Chondrocyte (in vitro differentiated cells): ENCODE measurements at places on chromosomes 3 and 15. TPM values are rescaled to one million over a fixed set of nuclear protein-coding genes. Genes with fewer than 3 reads are reported as not detected.

NEK11 gene
- total RNA-seq = 4.4 to 7.5 TPM (median 5.9 TPM) in 3 replicates

GRCh38 chr3:133991209-133991608, 38.5 kb downstream of the SLCO2A1 start:
- no peak for DNase-seq
- peaks cover 21% of the 10 kb centered on the region for H3K4me1 ChIP-seq
- H3K27me3 ChIP-seq = peaks cover 4% of the 10 kb centered on the region
- no peak overlapping the region for H3K4me3 ChIP-seq
- H3K27ac ChIP-seq = no peak overlapping the region

PPCDC gene
- 7.3 to 12.9 TPM (median 8.7 TPM) in 3 replicates for total RNA-seq

DNA sequence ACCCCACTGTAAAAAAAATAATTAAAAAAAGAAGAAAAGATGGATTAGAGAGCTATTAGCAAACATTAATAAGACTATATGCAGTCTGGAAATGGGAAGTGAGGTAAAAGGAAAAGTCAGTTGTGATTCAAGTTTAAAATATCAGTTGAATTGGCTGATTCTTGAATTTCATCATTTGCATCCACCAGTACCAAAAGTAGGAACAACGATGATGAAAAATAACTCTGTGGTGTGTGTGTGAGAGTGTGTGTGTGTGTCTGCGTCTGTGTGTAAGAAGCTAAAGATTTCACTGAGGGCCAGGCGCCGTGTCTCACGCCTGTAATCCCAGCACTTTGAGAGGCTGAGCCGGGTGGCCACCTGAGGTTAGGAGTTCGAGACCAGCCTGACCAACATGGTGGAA, 56.0 kb upstream of the SLC4A7 start:
- H3K27ac ChIP-seq = no peak overlapping the region
- no peaks in the 10 kb centered on the region for H3K27me3 ChIP-seq
- no peak for DNase-seq
- no peak overlapping the region for H3K4me3 ChIP-seq
- H3K36me3 ChIP-seq = no peaks in the 10 kb centered on the region
- peaks cover 23% of the 10 kb centered on the region for H3K4me1 ChIP-seq

GRCh38 chr3:77259694-77260093, 219.8 kb downstream of the ROBO2 start:
- no peak for DNase-seq
- H3K4me1 ChIP-seq = no peaks in the 10 kb centered on the region
- H3K27ac ChIP-seq = no peak overlapping the region
- H3K36me3 ChIP-seq = peaks cover 5% of the 10 kb centered on the region

ACAD9 gene
- 33.3 to 45.7 TPM (median 33.9 TPM) in 3 replicates for total RNA-seq

GRCh38 chr15:92670621-92671020, 15.0 kb upstream of the FAM174B start:
- no peak overlapping the region for H3K27ac ChIP-seq
- DNase-seq = no peak
- H3K4me3 ChIP-seq = no peak overlapping the region

DNA sequence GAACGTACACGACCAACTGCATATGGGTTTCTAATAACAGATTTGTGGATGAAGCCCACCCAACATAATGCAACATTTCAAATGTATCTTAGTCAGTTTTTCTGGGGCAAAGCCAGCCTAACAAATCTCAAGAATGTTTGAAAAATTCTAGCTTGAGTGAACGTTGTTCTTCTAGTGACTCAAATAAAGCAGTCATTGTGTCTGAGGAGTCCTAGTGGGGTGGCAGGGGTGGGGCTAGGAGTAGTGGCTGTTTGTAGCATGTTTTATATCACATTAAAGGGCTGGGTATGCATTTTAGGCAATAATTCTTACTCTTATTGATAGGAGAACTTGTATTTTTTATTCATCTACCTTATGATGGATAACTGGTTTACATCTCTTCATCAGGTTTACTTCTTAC, 6.0 kb downstream of the B3GNT5 start:
- DNase-seq = no peak
- H3K27me3 ChIP-seq = no peaks in the 10 kb centered on the region
- peaks cover 53% of the 10 kb centered on the region for H3K4me1 ChIP-seq
- H3K36me3 ChIP-seq = no peaks in the 10 kb centered on the region
- H3K4me3 ChIP-seq = no peak overlapping the region

GRCh38 chr15:70362350-70362749, 264.6 kb upstream of the TLE3 start:
- H3K4me3 ChIP-seq = no peak overlapping the region
- DNase-seq = no peak
- H3K27ac ChIP-seq = no peak overlapping the region
- no peaks in the 10 kb centered on the region for H3K4me1 ChIP-seq
- peaks cover 4% of the 10 kb centered on the region for H3K36me3 ChIP-seq
- peaks cover 39% of the 10 kb centered on the region for H3K27me3 ChIP-seq

- H3K36me3 ChIP-seq = peaks cover 1% of the 10 kb centered on the region
- no peaks in the 10 kb centered on the region for H3K27me3 ChIP-seq
- peaks cover 9% of the 10 kb centered on the region for H3K4me1 ChIP-seq
- DNase-seq = no peak
- H3K4me3 ChIP-seq = no peak overlapping the region
Measured at GRCh38 chr3:57680046-57680445, 12.8 kb downstream of the DENND6A start.

DNA sequence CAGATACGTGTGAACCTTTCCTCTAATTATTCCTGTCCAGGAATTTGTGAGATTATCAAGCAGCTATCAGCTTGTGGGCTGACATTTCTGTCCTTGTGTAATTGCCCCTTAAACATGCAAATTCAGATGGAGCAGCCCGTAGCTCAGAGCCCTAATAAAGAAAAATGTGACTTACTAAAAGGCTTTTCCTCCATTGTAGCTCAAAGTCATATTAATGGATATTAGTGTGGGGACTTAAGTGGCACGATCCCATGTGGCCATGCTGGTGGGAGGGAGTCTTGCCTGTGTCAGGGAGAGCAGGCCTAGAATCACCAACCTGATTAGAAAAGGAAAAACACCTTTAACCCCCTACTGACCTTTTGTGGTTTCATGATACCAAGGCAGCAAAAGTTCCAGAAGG, 399.2 kb downstream of the LRTM1 start:
- no peak for DNase-seq
- H3K4me1 ChIP-seq = peaks cover 3% of the 10 kb centered on the region
- H3K36me3 ChIP-seq = no peaks in the 10 kb centered on the region
- H3K27me3 ChIP-seq = no peaks in the 10 kb centered on the region
- H3K27ac ChIP-seq = no peak overlapping the region

DNA sequence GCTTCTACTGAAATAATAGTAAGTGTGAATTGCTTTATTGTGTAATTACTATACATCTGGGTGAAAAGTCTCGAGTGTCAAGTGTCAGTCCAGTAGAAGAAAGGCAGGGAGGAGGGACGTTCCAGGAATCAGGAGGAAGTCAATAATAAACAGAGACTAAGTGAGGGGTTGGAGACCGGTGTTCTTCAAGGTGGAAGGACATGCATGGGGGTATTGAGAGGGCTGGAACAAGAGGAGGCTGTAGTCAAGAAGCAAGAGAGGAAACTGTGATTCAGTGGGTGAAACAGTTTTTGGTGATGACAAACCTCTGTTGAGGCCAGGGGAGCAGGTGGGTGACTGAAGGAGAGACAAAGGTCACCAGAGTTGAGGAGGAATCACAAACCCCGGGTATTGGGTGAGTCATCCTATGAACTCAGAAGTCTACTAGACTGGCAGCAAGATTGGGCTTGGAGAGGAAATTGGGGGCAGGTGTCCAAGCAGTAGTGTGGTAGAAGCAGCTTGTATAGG, 11.6 kb upstream of the SCAMP5 start:
- peaks cover 4% of the 10 kb centered on the region for H3K36me3 ChIP-seq
- no peak overlapping the region for H3K4me3 ChIP-seq
- DNase-seq = no peak
- H3K27ac ChIP-seq = no peak overlapping the region
- no peaks in the 10 kb centered on the region for H3K4me1 ChIP-seq

DNA sequence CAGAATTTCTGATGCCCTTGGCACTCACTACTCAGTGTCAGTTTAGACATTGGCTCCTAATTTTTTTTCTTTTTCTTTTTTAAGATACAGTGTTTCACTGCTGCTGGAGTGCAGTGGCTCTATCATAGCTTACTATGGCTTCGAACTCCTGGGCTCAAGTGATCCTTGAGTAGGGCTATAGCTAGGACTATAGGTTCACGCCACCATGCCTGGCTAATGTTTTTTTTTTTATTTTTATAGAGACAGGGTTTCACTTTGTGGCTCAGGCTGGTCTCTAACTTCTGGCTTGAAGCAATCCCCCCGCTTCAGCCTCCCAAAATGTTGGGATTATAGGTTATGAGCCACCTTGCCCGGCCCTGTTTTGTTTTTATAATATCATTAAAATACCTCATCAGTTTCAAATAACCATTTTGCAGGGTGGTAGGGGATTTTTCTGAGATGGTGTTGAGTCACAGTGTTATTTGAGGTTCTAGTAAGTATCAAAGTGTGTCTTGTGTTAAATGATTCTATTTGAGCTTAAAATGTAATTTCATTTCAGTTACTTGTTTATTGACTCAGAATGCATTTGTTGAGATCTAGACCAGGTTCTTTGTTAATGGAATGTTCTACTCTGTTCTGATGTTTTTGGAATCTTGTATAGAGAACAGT, 7.0 kb downstream of the FNDC3B start:
- peak overlapping the region; percentile 10 for H3K4me3 ChIP-seq
- peak overlapping the region; percentile 78 for H3K27ac ChIP-seq
- no peak for DNase-seq
- H3K27me3 ChIP-seq = no peaks in the 10 kb centered on the region
- peaks cover 82% of the 10 kb centered on the region for H3K4me1 ChIP-seq
- peaks cover 15% of the 10 kb centered on the region for H3K36me3 ChIP-seq

UACA gene
- 171 to 275 TPM (median 249 TPM) in 3 replicates for total RNA-seq

- H3K36me3 ChIP-seq = peaks cover 9% of the 10 kb centered on the region
- peaks cover 32% of the 10 kb centered on the region for H3K4me1 ChIP-seq
- no peak for DNase-seq
- H3K4me3 ChIP-seq = no peak overlapping the region
- no peak overlapping the region for H3K27ac ChIP-seq
- H3K27me3 ChIP-seq = peaks cover 9% of the 10 kb centered on the region
Measured at GRCh38 chr3:122984007-122984406, 43.6 kb downstream of the SEMA5B start.

DNA sequence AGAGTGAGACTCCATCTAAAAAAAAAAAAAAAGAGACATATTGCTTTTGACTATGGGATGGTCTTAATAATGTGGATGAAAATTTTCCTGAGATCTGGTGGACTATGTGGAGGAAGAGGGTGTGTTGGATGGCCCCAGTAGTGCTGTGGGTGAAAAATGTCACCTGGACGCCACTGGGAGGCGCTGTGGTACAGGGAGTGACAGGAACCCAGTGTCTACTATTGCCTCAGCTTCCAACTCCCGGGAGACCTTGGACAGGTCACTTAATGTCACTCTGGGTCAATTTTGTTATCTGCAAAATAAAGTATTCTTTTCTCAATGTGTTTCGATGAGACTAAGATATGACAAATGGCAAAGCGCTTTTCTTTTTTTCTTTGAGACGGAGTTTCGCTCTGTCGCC, 27.7 kb upstream of the DCP1A start:
- no peaks in the 10 kb centered on the region for H3K36me3 ChIP-seq
- H3K4me3 ChIP-seq = no peak overlapping the region
- no peaks in the 10 kb centered on the region for H3K4me1 ChIP-seq
- H3K27ac ChIP-seq = no peak overlapping the region
- H3K27me3 ChIP-seq = peaks cover 7% of the 10 kb centered on the region

- H3K27ac ChIP-seq = peak within 1 kb of the TSS; percentile 27
- H3K4me1 ChIP-seq = peaks cover 9% of the 10 kb centered on the region
- H3K36me3 ChIP-seq = no peaks in the 10 kb centered on the region
- no peak within 1 kb of the TSS for H3K4me3 ChIP-seq
Measured at GRCh38 chr3:195811756-195812155, at the start of gene MUC4. Gene MUC4, minus strand, starts transcription at chr3:195811929. Its CDS starts 112 bp downstream, at chr3:195811817.

DNA sequence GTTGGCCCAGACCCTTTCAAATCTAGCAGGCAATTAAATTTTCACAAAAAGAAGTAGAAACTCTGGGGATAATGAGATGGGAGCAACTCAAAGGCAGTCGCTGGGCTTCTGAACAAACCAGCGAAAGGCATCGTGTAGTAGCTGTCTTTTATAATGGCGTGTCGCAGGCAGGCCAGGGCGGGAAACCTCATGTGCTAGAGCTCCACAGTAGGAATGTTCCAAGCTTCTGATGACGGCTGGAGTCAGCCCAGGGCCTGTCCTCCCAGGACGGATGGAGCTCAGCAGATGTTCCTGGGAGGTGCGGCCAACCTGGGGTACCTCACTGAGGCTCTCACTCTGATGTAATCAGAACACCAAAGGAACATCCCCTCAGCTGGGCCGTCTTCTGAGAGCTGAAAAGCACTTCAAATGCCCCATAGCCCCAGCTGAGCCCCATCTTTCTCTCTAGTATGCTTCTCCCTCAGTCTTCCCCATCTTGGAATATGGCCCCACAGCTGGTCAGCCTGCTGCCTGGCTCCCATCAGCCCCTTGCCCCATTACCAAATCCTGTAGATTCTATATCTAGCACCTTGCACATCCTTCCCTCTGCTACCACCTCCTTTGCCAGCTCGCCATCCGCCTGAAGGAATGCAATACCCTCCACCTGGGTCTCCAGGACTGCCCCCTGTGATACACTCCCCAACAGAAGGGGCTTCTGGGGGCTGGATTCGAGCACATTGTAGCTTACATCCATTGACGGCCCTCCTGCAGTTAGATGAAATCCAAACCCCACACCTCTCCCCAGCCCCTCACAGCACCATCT, 54.9 kb upstream of the ATP2B2 start:
- H3K4me1 ChIP-seq = no peaks in the 10 kb centered on the region
- DNase-seq = no peak
- H3K27me3 ChIP-seq = peaks cover 59% of the 10 kb centered on the region
- peaks cover 1% of the 10 kb centered on the region for H3K36me3 ChIP-seq

SAMMSON gene
- total RNA-seq = 0.39 TPM in 1 of 3 replicates, not detected in the others

C2CD4B gene
- 0.17 TPM in 1 of 3 replicates, not detected in the others for total RNA-seq

CNTN4 gene
- 0.38 to 6.0 TPM (median 0.52 TPM) in 3 replicates for total RNA-seq

TMEM212 gene
- total RNA-seq = not detected in 3 replicates

DNA sequence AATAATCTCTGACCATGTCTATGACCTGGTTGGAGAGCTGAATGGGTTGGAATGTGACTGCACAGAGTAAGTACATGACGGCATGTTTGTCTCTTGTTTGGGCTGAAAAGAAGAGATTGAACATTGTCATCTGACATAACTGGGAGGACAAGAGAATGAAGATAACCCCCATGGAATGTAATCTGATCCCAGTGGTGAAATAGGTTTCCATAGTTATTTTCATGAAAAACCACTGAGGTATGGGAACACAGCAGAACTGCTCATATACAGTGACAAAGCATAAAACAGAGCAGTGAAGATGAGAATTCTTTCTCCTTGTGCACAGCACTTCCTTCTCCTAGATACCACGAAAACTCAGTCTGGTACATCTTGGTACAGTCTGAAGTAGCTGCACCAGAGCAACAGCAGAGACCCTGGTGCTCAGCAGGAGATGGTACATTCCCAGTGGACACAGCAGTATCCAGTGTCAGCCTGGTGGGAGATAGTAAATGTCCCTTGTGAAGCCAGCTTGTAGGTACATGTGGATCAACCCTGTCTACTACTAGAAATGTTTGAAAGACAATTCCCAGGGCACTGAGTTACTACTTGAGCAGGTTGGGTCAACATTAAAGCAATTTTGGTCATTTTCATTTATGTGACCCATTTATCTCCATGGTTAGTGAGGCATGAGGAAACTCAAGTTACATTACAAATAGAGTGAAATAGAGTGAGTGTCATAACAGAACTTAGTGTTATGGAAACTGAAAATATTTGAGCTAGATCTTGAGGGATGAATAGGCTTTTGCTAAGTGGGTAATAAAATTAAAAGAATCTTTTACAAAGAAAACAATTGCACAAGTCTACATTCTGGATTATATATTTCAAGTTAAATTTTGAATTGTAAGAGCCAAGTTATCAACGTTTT, 178.3 kb downstream of the SUCNR1 start:
- H3K4me1 ChIP-seq = peaks cover 15% of the 10 kb centered on the region
- H3K4me3 ChIP-seq = no peak overlapping the region
- no peaks in the 10 kb centered on the region for H3K36me3 ChIP-seq
- H3K27ac ChIP-seq = peak overlapping the region; percentile 78
- no peak for DNase-seq
